ENCODE measurements at places on chromosomes 13 and 19.

GRCh38 chr13:110027470-110028240 is 241.3 kb upstream of the IRS2 start:
- no peak for DNase-seq

- DNase-seq: no peak
These were observed 21.7 kb downstream of the LPAR6 start for GRCh38 chr13:48391257-48391656.

- DNase-seq: no peak
These were observed 175.4 kb upstream of the RFC3 start for GRCh38 chr13:33642374-33643065.

DNA sequence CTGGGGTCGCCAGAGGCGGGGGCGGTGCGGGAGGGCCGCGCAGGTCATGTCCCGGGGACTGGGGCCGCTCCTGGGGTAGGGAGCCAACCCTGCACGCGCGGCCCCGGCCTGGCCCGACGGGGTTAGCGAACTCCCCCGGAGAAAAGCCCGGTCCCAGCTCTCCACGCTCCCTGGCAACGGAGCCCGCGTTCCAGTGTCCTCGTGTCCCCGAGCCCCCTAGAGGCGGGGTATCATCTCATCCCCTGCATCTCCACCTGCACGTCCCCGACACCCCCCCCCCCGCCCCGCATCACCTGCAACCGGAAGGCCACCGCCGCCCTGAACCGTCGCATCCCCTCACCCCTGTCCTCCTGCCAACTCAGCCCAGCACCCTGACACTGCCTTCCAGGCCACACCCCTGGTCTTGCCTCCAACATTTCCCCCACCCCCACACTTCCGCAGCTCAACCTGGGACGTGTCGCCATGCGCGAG is 2.7 kb downstream of the WDR88 start:
- DNase-seq: peak; percentile 17

DNA sequence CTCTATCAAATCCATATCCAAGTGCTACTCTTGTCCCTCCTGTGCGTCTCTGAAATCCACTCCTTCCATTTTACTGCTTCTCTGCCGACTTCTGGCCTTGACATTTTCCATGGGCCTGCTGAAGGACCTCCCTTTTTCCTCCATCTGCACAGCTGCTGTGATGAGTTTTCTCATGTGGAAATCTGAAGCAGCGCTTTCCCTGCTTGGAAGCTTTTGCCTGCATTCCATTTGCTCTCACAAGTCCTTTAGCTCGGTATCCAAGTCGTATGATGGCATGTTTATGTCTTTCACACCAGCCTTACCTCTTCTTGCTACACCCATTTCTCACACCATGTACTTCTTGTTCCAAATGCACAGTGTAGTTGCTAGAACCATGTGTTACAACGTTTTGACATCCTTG is 328.2 kb downstream of the GPC5 start:
- DNase-seq: no peak

GRCh38 chr19:17312189-17313113 is 3.1 kb downstream of the DDA1 start:
- DNase-seq: no peak

GRCh38 chr19:3135961-3136683 is at the start of gene GNA15:
Gene GNA15, plus strand, starts transcription at chr19:3136033. Its CDS starts 418 bp downstream, at chr19:3136451.
- no peak for DNase-seq

- no peak for DNase-seq
These were observed 73.0 kb upstream of the MAB21L1 start for GRCh38 chr13:35549481-35549880.

DNA sequence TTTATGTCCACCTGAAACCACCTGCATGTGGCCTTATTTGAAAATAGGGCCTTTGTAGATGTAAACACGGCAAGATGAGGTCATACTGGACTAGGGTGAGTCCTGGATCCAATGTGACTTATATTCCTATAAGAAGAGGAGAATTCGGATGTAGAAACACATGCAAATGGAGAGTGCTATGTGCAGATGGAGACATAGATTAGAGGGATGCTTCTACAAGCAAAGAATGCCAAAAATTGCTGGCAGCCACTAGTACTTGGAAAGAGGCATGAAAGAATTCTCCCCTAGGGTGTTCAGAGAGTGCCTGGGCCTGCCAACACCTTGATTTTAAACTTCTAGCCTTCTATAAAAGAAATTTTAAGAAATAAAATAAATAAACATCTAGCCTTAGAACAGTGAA is 226.1 kb downstream of the RFC3 start:
- DNase-seq: no peak

- DNase-seq: no peak
These were observed 185.2 kb downstream of the KLF12 start for GRCh38 chr13:73948848-73949529.

DNA sequence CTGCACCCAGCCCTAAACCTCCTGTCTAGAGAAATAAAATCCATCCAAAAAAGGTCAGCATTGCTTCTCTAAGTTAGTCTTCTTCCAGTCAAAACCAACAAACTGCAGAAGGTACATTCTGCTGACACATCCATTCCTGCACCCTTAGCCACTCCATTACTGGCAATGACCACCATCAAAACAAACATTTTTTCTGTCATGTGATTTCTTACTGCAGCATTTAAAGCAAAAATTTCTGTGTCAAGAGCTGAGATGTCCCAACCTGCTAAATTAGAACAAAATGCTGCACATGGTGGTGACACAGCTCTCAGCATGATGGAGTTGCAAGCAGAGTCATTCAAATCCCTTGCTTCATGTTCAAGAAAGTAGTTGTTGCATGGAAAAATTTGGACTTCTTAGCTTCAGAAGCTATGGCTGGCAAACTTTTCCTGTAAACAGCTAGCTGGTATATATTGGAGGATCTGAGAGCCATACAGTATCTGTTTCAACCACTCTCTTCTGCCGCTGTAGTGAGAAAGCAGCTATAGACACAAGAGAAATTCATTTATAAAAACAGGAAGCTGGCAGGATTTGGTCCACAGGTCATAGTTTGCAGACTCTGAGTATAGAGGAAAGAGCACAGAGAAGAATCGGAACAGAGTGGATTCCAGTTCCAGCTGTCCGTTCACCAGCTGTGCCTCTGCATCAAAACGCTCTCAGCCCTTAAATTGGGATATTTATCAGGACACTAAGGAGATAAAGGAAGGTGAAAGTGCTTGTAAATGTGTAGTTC is 17.4 kb downstream of the RUBCNL start:
- DNase-seq: no peak

GRCh38 chr13:80348314-80348713 is 7.4 kb upstream of the SPRY2 start:
- DNase-seq: no peak

GRCh38 chr19:8501516-8501915 is 924 bp downstream of the PRAM1 start:
- DNase-seq: no peak

DNA sequence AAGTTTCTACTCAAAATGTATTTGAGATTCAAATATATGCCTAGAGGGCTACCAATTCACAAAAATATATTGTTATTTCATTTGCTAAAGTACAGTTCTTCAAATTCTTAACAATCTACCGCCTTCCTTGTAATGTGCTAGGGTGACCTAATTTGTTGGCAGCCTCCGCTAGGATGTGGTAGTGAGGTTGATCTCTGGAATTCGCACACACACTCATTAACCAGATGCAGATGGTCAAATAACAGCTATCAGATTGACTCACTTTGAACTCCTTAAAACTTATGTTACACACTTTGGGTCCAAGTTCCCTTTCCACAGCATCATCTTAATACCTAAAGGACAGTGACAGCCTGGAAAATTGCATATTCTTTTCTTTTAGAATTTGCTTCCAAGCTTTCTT is 367.3 kb downstream of the DCT start:
- no peak for DNase-seq
